Prostate gland (tissue), 2 donors: ENCODE measurements at places on chromosomes 6 and 20. TPM values are rescaled to one million over a fixed set of nuclear protein-coding genes. Genes with fewer than 3 reads are reported as not detected.

Gene BANF2
- 1.9 TPM for total RNA-seq

DNA sequence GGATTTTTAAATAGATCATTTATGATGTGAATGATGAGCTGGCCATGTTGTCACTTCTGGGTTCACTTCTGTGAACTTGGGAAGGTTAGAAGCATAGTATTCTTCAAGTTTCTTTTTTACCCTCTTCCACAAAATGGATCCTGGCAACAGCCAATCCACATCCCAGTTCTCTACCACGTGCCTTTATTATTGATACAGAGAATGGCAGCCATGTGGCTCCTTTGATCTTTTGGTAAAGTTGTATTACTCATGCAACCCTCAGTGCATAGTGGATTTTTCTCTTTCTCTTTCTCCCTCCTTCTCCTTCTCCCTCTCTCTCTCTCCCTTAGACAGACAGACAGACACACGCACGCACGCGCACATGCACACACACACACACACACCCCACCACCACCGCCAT lies 50.0 kb downstream of the SYNDIG1 start:
- no peaks in the 10 kb centered on the region for H3K36me3 ChIP-seq
- no peak overlapping the region for H3K27ac ChIP-seq
- H3K4me3 ChIP-seq, result no peak overlapping the region
- no peak for DNase-seq

- no peak overlapping the region for H3K27ac ChIP-seq
- no peak for DNase-seq
- no peaks in the 10 kb centered on the region for H3K36me3 ChIP-seq
- H3K27me3 ChIP-seq, result no peaks in the 10 kb centered on the region
- H3K4me3 ChIP-seq, result peak overlapping the region; percentile 62
Measured at GRCh38 chr6:139030228-139030963, 1.9 kb downstream of the ABRACL start.

DNA sequence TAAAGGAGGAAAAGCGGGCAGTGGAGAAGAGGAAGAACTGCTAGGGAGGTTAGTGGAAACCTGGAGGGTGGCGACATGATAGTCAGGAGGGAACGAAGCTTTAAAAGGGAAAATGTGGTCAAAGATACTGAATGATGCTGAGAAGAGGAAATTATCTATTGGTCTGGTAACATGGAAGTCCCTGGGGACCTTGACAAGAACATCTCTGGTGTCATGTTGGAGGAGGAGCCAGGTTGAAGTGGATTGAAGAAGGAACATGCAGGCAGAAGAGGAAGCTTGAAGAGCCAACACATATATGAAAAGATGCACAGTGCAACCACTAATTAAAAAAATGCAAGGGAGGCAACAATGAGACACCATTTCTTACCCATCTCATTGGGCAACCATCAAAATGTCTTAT lies 251.9 kb upstream of the RNF24 start:
- H3K4me3 ChIP-seq, result no peak overlapping the region
- no peak for DNase-seq
- H3K27me3 ChIP-seq, result no peaks in the 10 kb centered on the region
- no peaks in the 10 kb centered on the region for H3K4me1 ChIP-seq
- no peak overlapping the region for H3K27ac ChIP-seq

DNA sequence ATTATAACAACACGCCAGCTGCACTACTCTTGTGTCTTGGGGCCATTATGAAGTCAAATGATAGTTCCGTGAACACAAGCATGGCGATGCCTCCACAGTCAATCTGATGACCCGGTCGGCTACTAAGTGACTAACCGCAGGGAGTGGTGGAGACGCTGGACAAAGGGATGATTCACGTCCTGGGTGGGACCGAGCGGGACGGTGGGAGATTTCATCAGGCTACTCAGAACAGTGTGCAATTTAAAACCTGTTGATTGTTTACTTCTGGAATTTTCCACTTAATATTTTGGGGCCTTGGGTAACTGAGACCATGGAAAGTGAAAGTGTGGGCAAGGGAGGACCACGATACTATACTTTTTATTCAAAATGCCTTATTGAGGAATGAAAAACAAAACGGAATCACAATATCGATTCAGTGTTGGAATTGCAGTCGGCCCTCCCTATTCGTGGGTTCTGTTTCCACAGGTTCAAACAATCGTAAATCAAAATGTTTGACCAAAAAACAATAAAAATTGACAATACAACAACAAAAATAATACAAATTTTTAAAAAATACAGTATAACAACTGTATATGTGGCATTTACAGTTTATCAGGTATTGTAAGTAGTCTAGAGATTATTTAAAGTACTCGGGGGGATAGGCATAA lies 66.5 kb downstream of the MYLK4 start:
- H3K4me3 ChIP-seq, result no peak overlapping the region
- no peaks in the 10 kb centered on the region for H3K36me3 ChIP-seq
- no peaks in the 10 kb centered on the region for H3K4me1 ChIP-seq
- no peak overlapping the region for H3K27ac ChIP-seq

- no peaks in the 10 kb centered on the region for H3K36me3 ChIP-seq
- H3K4me1 ChIP-seq, result no peaks in the 10 kb centered on the region
- DNase-seq, result no peak
- H3K27ac ChIP-seq, result no peak overlapping the region
Measured at GRCh38 chr20:32611286-32611685, 26.2 kb upstream of the NOL4L start.

DNA sequence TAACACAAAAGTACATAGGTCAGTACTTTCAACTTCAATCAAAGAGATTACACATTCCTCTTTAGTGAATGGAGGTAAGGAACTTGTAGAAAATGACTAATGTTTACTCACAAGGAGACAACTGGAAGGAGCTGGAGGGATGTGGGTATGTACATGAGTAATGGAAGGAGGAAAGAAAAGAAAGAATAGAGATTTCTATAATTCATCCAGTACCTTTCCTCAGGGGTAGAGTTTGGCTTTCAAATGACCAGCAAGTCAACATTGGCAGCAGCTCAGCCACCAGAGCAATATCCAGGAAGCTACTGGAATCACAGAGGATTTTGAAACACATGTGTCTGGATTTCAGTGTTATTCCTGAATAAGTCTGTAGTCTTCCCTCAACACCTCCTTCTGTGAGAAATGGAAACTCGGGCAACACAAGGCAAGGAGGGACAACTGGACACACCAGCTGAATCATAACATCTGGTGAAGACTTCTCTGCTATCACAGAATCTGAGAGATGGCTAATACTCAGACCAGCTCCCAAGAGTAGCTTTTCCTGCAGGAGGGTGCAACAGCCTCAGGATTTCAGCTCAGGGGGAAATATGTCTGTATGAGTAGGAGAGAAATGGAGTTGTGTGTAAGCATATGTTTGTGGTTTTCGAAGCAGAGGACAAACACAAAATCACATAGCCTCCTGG lies 98.8 kb downstream of the HAO1 start:
- H3K4me1 ChIP-seq, result no peaks in the 10 kb centered on the region
- no peaks in the 10 kb centered on the region for H3K36me3 ChIP-seq
- no peak overlapping the region for H3K27ac ChIP-seq
- no peaks in the 10 kb centered on the region for H3K27me3 ChIP-seq

- H3K4me3 ChIP-seq, result no peak overlapping the region
- no peak overlapping the region for H3K27ac ChIP-seq
- H3K4me1 ChIP-seq, result no peaks in the 10 kb centered on the region
- peak; percentile 17 for DNase-seq
Measured at GRCh38 chr6:164039954-164040375, 625.4 kb downstream of the QKI start.

Gene DUSP22
- 29.8 TPM for total RNA-seq

Gene STMND1
- total RNA-seq, result not detected

Gene OR2B6
- not detected for total RNA-seq

GRCh38 chr6:29800254-29800653 lies 27.4 kb upstream of the HLA-G start:
- no peak overlapping the region for H3K4me3 ChIP-seq
- H3K36me3 ChIP-seq, result no peaks in the 10 kb centered on the region
- H3K27me3 ChIP-seq, result no peaks in the 10 kb centered on the region
- H3K27ac ChIP-seq, result no peak overlapping the region
- no peaks in the 10 kb centered on the region for H3K4me1 ChIP-seq

Gene CCND3
- 153 TPM for total RNA-seq

GRCh38 chr20:35515949-35516645 lies 13.4 kb downstream of the C20orf173 start:
- no peak overlapping the region for H3K4me3 ChIP-seq
- H3K36me3 ChIP-seq, result no peaks in the 10 kb centered on the region
- no peak overlapping the region for H3K27ac ChIP-seq
- DNase-seq, result no peak
- no peaks in the 10 kb centered on the region for H3K4me1 ChIP-seq

DNA sequence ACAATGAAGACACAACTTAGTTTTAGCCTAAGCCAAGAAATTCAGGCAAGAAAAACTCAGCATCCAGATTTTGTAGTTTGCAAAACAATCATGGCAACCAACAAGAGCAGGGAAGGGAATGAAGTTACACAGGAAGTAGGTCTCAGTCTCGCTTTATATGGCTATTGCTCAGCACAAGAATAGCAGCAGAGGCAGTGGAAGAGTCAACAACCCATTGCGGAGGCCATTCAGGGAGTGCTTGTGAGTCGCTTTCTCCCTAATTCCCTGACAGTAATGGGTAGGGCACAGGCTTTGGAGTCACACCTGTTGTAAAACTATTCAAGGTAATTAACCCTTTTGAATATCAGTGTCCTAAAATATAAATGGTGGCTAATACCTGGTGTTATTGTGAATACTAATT lies 238.5 kb downstream of the HDGFL1 start:
- no peaks in the 10 kb centered on the region for H3K27me3 ChIP-seq
- no peak overlapping the region for H3K27ac ChIP-seq
- no peak for DNase-seq

- no peak overlapping the region for H3K4me3 ChIP-seq
- no peaks in the 10 kb centered on the region for H3K4me1 ChIP-seq
Measured at GRCh38 chr6:89559487-89559886, 79.1 kb downstream of the LYRM2 start.

DNA sequence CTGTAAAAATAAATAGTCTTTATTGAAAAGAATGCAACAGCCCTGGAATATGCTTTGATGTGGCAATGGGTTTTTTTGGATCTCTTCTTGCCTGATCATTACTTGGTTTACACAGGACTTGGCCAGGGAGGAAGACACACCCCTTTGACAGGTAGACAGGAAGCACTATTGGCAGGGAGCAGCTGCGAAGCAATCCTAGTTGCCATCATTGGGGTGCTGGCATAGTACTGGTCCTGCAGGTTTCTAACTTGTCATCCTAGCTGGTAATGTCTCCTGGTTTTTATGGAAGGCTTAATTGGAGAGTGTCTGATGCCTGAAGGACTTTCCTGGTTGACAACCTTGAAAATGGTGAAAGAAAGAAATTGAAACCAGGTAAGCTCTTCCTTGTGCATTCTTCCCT lies 71.2 kb upstream of the CCN6 start:
- H3K4me3 ChIP-seq, result no peak overlapping the region
- no peak overlapping the region for H3K27ac ChIP-seq
- no peaks in the 10 kb centered on the region for H3K36me3 ChIP-seq
- H3K27me3 ChIP-seq, result no peaks in the 10 kb centered on the region
- peak; percentile 71 for DNase-seq

Gene PACRG
- 2.9 TPM for total RNA-seq

- peaks cover 10% of the 10 kb centered on the region for H3K4me1 ChIP-seq
- no peaks in the 10 kb centered on the region for H3K27me3 ChIP-seq
- no peak overlapping the region for H3K4me3 ChIP-seq
- DNase-seq, result peak; percentile 93
- H3K36me3 ChIP-seq, result peaks cover 9% of the 10 kb centered on the region
Measured at GRCh38 chr6:158780988-158781691, 38.0 kb downstream of the EZR start.

DNA sequence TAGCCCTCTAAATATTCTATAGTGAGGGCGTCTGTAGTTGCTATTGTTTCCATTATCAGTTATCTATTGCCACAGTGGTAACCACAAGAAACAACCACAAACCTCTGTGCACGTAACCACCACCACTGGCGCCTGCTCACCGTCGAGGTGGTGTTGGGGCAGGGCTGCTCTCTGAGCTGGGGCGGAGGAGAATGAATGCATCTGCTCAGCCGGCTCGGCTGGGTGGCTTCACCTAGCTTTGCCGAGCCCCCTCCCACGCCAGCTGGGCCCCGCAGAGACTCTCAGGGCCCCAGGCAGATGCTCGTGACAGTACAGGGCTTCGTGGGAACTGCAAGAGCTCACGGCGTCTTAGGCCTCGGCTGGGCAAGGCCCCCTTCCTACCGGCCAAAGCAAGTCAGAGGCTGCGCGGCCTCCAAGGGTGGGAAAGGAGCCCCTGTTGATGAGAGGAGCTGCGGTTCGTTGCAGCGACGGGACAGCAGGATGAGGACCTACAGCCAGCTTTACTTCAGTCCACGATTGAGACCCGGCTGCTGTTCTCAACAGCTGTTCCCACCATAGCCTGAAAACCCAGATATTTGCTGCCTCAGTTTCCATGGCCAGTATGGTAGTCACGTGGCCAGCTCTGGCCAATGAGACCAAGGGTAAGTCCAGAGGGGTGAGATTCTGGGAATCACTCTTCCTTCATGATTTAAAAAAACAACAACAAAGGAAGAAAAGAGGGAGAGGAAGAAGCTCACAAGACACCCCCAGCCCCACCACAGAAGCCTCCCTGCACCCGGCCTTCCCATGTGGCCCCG lies 120.2 kb upstream of the AFDN start:
- no peak overlapping the region for H3K4me3 ChIP-seq
- H3K27me3 ChIP-seq, result no peaks in the 10 kb centered on the region
- H3K36me3 ChIP-seq, result no peaks in the 10 kb centered on the region
- no peak for DNase-seq

GRCh38 chr6:129710450-129711270 lies 683 bp upstream of the ARHGAP18 start:
- H3K4me3 ChIP-seq, result peak overlapping the region; percentile 50
- no peaks in the 10 kb centered on the region for H3K4me1 ChIP-seq
- H3K36me3 ChIP-seq, result no peaks in the 10 kb centered on the region
- no peaks in the 10 kb centered on the region for H3K27me3 ChIP-seq
- peak overlapping the region; percentile 78 for H3K27ac ChIP-seq

Gene DBNDD2
- 33.7 TPM for total RNA-seq

Gene ANKRD66
- total RNA-seq, result not detected

DNA sequence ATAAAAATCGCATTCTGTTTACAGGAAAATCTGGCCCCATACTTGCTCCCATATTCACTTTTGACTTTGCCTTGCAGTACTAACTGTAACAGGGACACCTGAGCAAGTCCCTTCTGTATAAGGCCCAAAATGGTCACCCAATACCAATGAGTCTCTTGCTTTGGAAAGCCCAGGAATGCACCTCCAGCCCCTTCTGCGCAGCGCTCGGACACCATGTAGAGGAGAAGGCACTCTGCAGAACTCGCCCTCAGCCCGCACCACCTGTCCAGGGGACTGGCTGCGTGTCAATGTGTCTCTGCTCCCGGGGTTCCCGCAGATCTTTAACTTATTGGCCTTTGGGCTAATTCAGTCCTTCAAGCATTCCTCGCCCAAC lies 746 bp upstream of the PRND start:
- DNase-seq, result no peak
- H3K4me1 ChIP-seq, result no peaks in the 10 kb centered on the region
- H3K27ac ChIP-seq, result no peak overlapping the region

Gene OR2J3
- not detected for total RNA-seq

DNA sequence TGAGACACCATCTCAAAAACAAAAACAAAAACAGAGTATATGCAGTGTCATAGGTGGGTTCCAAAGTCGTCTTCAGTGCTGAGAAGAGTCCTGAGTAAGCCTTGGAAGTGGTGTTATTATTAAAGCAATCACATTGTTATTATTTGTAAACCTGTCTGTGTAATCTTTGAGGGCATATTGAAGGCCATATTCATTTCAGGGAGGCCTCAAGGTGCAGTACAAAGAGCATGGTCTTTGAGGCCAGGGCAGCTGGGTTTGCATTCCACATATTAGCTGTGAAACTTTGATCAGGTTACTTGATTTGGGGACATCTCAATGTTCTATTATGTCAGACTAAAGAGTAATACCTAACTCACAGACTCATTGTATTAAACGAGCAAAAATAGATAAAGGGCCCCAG lies 139.3 kb upstream of the SOX4 start:
- no peak overlapping the region for H3K4me3 ChIP-seq
- H3K27ac ChIP-seq, result no peak overlapping the region
- H3K4me1 ChIP-seq, result no peaks in the 10 kb centered on the region
- no peaks in the 10 kb centered on the region for H3K27me3 ChIP-seq
- DNase-seq, result no peak
